IMR-90 (cell line): ENCODE measurements at places on chromosomes 12 and 14.

- H3K27ac ChIP-seq: no peak overlapping the region
- no peaks in the 10 kb centered on the region for H3K4me1 ChIP-seq
- no peak overlapping the region for H3K4me3 ChIP-seq
Measured at GRCh38 chr14:77883131-77883846, 83.4 kb downstream of the ADCK1 start.

- no peak for DNase-seq
- no peak overlapping the region for H3K4me3 ChIP-seq
- H3K4me1 ChIP-seq: no peaks in the 10 kb centered on the region
- H3K27ac ChIP-seq: no peak overlapping the region
- H3K36me3 ChIP-seq: no peaks in the 10 kb centered on the region
Measured at GRCh38 chr12:77256956-77257355, 191.6 kb upstream of the E2F7 start.

GRCh38 chr12:128137140-128137539 is 129.8 kb upstream of the TMEM132C start:
- DNase-seq: no peak
- no peak overlapping the region for H3K27ac ChIP-seq
- no peaks in the 10 kb centered on the region for H3K4me1 ChIP-seq
- no peak overlapping the region for H3K4me3 ChIP-seq

DNA sequence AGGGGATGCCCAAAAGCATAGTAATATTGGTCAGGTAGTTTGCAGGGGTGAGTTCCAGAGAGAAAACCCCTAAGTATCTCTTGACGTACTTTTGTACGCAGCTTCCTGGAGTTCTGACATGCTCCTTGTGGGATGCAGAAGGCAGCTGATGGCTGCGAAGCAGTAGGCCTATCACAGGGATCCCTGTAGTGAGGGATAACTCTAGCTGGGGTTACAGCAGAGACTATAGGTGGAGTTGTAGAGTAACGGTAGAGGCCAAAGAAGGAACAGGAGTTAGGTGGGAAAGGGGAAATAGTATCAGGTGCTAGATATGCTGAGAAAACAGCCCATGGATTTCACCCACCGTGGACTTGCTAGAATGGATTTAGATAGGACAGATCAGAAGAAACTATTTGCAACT is 37.3 kb downstream of the MGST1 start:
- no peak overlapping the region for H3K4me3 ChIP-seq
- H3K27ac ChIP-seq: no peak overlapping the region
- DNase-seq: no peak
- peaks cover 2% of the 10 kb centered on the region; the same call in 1 of the 2 replicates for H3K4me1 ChIP-seq
- no peaks in the 10 kb centered on the region; the same call in 1 of the 2 replicates for H3K36me3 ChIP-seq

DNA sequence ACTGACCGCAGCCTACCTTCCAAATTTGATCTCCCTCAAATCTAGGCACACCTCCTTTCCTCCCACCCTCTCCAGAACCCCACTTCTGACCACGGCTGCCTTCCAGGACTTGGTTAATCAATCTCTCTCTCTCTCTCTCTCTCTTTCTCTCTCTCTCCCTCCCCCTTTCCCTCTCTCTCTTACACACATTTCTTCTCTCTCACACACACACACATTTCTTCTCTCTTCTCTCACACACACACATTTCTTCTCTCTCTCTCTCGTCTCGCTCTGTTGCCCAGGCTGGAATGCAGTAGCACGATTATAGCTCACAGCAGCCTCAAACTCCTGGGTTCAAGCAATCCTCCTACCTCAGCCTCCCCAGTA is 521 bp upstream of the GMFB start:
- no peak for DNase-seq
- no peaks in the 10 kb centered on the region for H3K36me3 ChIP-seq
- peak overlapping the region; percentile 67 for H3K27ac ChIP-seq

DNA sequence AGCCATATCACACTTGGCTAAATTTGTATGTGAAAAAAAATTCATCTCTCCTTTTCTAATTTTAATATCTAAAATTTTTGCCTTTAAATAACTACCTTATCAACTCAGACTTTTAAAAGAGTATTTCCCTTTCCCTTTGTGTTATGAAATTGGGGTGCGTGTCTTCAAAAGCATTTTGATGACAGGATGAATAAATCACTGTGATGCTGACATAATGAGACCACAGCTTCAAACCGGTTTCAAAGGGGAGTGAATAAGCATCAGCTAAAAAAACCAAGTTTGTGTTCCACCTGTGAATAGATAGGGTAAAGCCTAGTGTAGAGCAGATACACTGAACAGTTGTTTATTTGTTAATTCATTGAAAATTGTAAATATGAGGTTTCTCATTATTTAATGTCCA is 85.0 kb downstream of the LGR5 start:
- H3K4me1 ChIP-seq: no peaks in the 10 kb centered on the region
- H3K4me3 ChIP-seq: no peak overlapping the region
- no peaks in the 10 kb centered on the region for H3K36me3 ChIP-seq
- H3K27ac ChIP-seq: no peak overlapping the region
- DNase-seq: no peak

- H3K4me3 ChIP-seq: no peak overlapping the region
- H3K27me3 ChIP-seq: no peaks in the 10 kb centered on the region
- no peak for DNase-seq
- no peak overlapping the region for H3K27ac ChIP-seq
- H3K4me1 ChIP-seq: peaks cover 8% of the 10 kb centered on the region
- peaks cover 87% of the 10 kb centered on the region for H3K36me3 ChIP-seq
Measured at GRCh38 chr12:57173089-57173488, 25.7 kb upstream of the LRP1-AS start.

DNA sequence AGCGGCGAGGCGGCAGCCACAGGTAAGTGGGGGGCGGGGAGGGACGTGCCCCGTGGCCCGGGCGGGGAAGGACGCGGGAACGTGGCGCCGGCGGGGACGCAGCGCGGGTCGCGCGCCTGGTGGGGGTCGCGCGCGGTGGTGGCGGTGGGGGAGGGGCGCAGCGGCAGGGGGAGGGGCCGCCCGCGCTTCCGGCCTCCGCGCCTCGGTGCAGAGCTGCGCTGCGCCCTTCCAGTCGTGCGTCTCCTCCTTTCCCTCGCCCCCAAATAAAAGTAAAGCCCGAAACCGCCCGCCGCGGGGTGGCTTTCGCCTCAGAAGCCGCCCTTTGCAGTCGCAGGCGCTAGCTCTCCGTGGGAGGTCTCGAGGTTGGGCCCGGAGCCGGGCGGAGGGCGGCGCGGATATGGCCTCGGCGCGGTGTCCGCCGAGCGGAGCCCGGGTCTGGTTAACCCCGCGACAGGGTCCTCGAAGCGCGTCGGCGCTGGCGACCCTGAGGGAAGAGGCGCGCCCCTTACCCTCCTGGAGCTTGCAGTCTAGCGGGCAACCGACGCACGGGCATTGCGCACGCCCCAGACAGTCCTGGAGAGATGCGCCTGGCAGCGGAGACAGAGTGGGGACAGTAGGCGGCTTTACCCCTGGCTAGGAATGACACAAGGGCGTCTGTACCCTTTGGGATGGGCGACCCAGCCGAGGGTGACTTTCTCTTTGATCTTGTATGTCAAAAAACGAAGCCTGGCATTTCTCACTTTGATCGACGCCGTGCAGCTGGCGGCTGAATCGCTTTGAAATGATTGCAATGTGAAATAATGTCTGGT is 589 bp downstream of the ATF1 start:
- no peaks in the 10 kb centered on the region for H3K36me3 ChIP-seq
- peak overlapping the region; percentile 99 for H3K27ac ChIP-seq
- H3K4me1 ChIP-seq: peaks cover 4% of the 10 kb centered on the region; the same call in 1 of the 2 replicates
- peak; percentile 35 for DNase-seq
- H3K27me3 ChIP-seq: no peaks in the 10 kb centered on the region

DNA sequence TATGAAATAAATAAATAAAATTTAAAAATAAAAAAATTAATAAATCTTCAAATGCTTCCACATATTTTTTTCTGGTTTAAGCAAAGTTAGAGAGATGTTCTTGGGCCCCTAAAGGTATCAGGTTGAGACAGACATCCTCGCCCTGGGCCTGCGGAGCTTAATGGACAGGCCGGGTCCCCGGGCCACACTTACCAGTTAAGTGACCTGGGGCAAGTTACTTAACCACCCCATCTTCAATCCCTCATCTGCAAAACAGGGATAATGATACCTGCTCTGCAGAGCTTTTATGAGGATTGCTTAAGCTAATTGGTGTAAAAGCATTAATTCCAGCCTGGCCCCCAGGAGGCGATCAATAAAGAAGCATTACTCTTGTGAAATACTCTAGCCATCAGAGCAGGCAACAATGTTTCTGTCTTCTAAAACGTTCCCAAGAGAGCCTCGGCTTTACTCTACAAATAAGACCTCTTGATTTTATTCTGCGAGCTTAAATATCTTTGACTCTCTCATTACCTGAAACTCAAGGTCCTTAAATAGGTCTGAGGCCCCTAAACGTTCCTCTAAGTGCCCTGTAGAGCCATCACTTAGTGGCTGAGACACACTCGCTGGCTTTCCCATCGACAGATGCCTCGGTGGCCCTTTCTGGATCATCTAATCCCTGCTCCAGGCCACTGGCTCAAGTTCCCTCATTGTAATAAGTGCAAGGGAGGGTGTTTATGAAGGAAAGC is 81.1 kb upstream of the DIO3 start:
- H3K27ac ChIP-seq: peak overlapping the region; percentile 24; the same call in 1 of the 2 replicates
- H3K4me3 ChIP-seq: no peak overlapping the region
- H3K27me3 ChIP-seq: no peaks in the 10 kb centered on the region; the same call in 1 of the 2 replicates

DNA sequence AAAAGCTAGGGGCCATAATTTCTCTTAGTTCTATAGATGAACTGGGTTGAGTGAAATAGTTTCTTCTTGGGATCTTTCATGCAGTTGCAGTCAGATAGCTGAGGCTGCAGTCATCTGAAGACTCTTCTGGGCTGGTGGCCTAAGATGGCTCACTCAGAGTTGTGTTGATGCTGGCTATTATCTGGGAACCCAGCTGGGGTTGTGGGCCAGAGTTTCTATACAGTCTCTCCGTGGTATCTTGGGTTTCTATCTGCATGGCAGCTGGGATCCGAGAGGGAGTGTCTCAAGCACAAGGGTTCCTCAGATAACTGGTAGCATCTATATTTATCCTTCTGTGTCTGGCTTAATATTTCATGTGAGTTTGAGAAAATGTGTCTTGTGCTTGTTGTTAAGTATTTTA is 21.1 kb downstream of the AVPR1A start:
- no peak overlapping the region for H3K27ac ChIP-seq
- no peak for DNase-seq
- no peaks in the 10 kb centered on the region for H3K4me1 ChIP-seq
- H3K4me3 ChIP-seq: no peak overlapping the region
- H3K27me3 ChIP-seq: no peaks in the 10 kb centered on the region

DNA sequence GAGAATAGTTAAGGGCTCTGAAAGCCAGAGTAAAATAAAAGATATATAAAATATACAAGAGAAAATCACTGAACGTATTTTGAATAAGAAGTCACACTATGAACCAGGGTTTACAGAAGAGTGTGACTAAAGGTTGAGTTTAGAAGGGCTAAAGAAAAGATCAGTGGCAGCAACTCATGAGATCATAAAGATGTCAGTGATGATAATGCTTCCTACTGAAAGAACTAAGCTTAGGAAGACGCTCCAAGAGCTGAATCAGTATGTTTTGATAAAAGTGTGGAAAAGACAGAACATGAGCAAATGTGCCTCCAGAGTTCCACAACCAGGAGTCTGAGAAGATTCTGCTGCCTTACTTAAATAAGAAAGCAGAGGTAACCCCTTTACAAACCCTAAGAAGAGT is 74.6 kb downstream of the KITLG start:
- peaks cover 15% of the 10 kb centered on the region for H3K36me3 ChIP-seq
- no peak overlapping the region for H3K4me3 ChIP-seq
- DNase-seq: peak; percentile 17
- no peaks in the 10 kb centered on the region for H3K27me3 ChIP-seq

DNA sequence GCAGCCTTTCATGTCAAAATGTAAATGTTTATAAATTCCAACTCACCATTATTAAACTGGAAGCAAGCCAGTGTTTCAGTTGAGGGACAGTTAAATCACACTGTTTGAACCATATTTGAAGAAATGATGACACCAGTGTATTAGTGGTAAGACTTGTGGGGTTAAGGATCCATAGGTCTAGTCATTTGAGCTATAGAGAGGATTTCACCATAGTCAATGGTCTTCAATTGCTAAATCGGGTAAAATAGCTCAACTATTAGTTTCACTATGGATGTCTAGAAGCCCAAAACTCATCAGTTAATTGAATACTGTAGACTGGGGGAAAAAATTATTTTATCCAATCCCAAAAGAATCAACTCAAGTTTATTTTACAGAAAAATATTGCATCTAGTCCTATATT is 659.1 kb downstream of the NRXN3 start:
- H3K27ac ChIP-seq: no peak overlapping the region
- H3K4me3 ChIP-seq: no peak overlapping the region
- H3K27me3 ChIP-seq: no peaks in the 10 kb centered on the region
- no peaks in the 10 kb centered on the region for H3K36me3 ChIP-seq
- no peak for DNase-seq
- no peaks in the 10 kb centered on the region for H3K4me1 ChIP-seq

DNA sequence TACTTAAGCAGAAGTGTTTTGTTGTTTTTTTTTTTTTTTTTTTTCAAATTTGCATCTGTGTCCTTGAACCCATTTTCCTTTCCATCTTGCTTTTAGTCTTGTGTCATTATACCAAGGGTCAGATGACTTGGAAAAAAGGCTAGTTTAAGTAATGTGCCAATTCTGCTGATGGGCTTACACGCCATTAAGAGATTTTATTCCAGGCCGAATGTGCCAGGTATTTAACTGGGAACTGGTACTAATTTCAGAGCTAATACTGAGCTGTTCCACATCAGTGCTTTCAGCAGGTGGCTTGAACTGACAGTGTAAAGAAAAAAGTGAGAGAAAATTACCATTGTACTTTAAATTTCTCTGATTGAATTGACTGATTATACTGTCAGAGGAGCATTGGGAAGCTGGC is 224.9 kb downstream of the NPAS3 start:
- no peak overlapping the region for H3K4me3 ChIP-seq
- H3K4me1 ChIP-seq: no peaks in the 10 kb centered on the region
- no peak overlapping the region for H3K27ac ChIP-seq
- no peaks in the 10 kb centered on the region for H3K36me3 ChIP-seq

DNA sequence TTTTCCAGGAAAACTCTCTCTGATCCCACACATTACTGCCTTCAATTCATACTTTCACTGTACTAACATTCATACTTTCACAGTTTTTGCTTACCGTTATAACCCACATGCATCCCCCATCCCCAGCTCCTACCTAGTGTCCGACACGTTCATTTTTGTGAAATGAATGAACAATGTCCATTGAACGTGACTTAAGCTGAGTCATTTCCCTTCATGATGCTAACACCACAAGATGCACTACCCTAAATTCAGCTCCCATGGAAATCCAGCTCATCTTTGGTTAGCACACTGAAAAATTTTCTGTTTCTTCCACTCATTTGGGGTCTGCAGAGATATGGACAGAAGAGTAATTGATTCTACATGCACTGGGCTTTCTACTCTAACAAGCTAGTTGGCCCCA is 84.7 kb downstream of the GALNT4 start:
- H3K27me3 ChIP-seq: no peaks in the 10 kb centered on the region
- peaks cover 6% of the 10 kb centered on the region; the same call in 1 of the 2 replicates for H3K4me1 ChIP-seq
- H3K36me3 ChIP-seq: no peaks in the 10 kb centered on the region
- peak; percentile 86 for DNase-seq

DNA sequence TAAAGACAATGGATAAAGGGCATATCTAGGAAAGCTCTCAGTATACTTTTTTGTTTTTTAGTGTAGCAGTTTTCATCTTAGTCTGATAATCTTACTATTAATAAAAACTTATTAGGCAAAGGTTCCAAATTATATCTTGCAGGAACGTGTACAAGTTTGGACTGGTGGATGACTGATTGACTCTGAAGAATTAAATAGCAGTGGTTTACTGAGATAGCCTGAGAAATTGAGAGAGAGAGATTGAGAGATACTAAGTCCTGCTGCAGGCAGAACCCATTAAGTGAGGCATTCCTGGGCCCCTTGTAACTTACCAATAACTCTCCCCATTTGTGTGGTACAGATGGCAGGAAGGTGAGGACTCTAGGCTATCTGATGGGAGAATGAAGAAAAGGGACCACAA is 80.2 kb upstream of the SLC38A2 start:
- no peaks in the 10 kb centered on the region for H3K27me3 ChIP-seq
- no peak overlapping the region for H3K27ac ChIP-seq
- H3K4me3 ChIP-seq: no peak overlapping the region
- DNase-seq: no peak
